Panc1 (cell line): ENCODE measurements at places on chromosomes 2 and 18. TPM values are rescaled to one million over a fixed set of nuclear protein-coding genes. Genes with fewer than 3 reads are reported as not detected.

DNA sequence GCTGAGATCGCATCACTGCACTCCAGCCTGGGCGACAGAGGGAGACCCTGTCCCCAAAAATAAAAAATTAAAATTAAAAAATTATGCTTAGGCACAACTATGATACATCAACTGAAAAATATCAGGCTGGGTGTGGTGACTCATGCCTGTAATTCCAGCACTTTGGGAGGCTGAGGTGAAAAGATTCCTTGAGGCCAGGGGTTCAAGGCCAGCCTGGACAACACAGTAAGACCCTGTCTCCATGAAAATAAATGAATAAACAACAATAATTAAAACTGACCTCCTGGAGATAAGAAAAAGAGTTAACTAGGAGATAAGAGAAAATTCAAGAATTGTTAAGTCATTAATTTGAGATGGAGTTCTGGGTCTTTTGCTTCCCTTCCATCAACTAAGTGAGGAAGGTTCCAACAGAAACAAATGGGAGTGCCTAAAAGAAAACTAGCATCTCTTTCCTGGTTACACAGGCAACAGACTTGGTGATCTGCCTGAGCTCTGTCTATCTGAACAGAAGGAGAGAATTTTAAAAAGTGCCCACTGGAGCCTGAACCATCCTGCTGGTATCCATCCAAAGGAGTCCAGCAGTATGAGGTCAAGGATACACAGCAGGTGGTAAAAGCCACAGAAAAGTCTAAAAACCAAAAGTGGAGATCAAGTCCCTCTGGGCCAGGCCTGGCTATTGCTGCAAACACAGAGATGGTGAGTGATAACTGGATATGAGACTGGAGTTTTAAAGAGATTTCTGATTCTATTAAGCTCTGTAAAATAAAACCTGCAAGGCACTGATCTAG is 8.8 kb downstream of the PPM1G start:
- H3K27ac ChIP-seq: no peak overlapping the region
- H3K4me1 ChIP-seq: no peaks in the 10 kb centered on the region
- H3K4me3 ChIP-seq: no peak overlapping the region
- no peak for DNase-seq
- no peaks in the 10 kb centered on the region for H3K27me3 ChIP-seq
- H3K36me3 ChIP-seq: no peaks in the 10 kb centered on the region

The HOXD13 gene
- total RNA-seq: not detected

The TCF23 gene
- 0.03 TPM for total RNA-seq

The SPP2 gene
- total RNA-seq: not detected

DNA sequence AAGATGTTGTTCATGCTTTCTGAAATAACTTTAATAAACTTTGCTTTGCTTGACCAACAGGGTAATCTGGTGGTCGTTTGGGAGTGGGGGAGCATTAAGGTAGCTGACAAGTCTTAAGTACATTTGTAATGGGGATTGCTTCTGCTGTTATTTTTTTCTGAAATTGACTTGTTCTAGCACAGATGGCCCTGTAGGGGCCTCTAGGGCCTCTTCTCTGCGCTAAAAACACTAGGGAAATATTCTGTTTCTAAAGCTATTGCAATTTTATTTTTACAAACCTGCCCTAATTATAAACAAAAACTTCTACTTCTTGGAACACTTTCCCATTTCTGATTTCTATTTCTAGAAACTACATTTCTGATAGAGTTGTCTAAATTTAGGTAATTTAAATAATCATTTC is 191.3 kb upstream of the KCNJ3 start:
- no peak overlapping the region for H3K27ac ChIP-seq
- no peak for DNase-seq
- H3K36me3 ChIP-seq: no peaks in the 10 kb centered on the region

GRCh38 chr2:64620661-64621060 is 33.1 kb downstream of the SERTAD2 start:
- H3K4me1 ChIP-seq: no peaks in the 10 kb centered on the region; the same call in 1 of the 2 replicates
- H3K36me3 ChIP-seq: no peaks in the 10 kb centered on the region
- DNase-seq: no peak
- no peak overlapping the region for H3K27ac ChIP-seq

DNA sequence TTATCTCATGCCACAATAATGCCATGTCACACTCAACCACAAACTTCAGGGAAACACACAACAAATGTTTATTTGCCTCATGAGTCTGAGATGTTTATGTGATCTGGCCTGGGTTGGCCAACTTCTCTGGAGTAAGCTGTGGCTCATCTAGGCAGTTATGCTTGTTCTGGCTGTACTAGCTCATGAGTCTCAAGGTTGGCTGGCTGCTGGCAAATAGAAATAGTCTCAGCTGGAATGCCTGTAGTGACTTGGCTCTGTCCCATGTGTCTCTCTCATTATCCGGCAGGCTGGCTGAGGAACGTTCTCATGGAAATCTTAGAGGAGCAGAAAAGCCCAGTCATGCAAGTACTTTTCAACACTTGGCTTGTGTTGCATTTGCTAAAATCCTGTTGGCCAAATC is 234.9 kb upstream of the CDH2 start:
- no peaks in the 10 kb centered on the region for H3K27me3 ChIP-seq
- H3K27ac ChIP-seq: no peak overlapping the region
- H3K4me3 ChIP-seq: no peak overlapping the region
- no peaks in the 10 kb centered on the region for H3K4me1 ChIP-seq

DNA sequence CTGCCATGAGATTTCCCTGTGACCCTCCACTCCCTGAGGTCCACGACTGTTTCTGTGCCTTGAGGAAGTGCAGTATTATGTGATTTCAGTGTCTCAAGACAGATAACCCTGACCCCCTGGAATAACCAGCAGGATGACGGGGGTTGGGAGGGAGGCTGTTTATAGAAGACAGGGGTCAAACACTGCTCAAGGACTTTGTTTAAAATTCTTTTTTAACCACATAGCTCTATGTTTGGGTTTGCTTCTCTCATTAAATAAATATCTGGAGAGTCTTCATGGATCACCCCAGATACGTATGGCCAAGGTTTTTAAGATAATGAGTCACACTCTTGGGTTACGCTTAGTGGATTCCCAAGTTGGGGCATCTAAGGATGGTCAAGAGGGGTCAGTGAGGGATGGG is 523.8 kb upstream of the TNP1 start:
- H3K36me3 ChIP-seq: no peaks in the 10 kb centered on the region
- DNase-seq: no peak
- no peak overlapping the region for H3K27ac ChIP-seq

- H3K36me3 ChIP-seq: no peaks in the 10 kb centered on the region
- no peaks in the 10 kb centered on the region for H3K4me1 ChIP-seq
- H3K4me3 ChIP-seq: no peak overlapping the region
These were observed 310.3 kb downstream of the NOL4 start for GRCh38 chr18:33914399-33914798.

GRCh38 chr18:3886575-3887322 is 436.8 kb downstream of the TGIF1 start:
- no peak overlapping the region for H3K27ac ChIP-seq
- DNase-seq: no peak
- no peaks in the 10 kb centered on the region for H3K27me3 ChIP-seq
- H3K36me3 ChIP-seq: no peaks in the 10 kb centered on the region
- no peaks in the 10 kb centered on the region for H3K4me1 ChIP-seq

The ATP8B1 gene
- 12.5 TPM for total RNA-seq

The WNT10A gene
- 9.2 TPM for total RNA-seq

GRCh38 chr2:200243441-200243840 is 63.1 kb upstream of the SPATS2L start:
- no peak overlapping the region for H3K27ac ChIP-seq
- H3K36me3 ChIP-seq: no peaks in the 10 kb centered on the region
- no peaks in the 10 kb centered on the region for H3K27me3 ChIP-seq
- H3K4me1 ChIP-seq: no peaks in the 10 kb centered on the region

The CXCR1 gene
- not detected for total RNA-seq

DNA sequence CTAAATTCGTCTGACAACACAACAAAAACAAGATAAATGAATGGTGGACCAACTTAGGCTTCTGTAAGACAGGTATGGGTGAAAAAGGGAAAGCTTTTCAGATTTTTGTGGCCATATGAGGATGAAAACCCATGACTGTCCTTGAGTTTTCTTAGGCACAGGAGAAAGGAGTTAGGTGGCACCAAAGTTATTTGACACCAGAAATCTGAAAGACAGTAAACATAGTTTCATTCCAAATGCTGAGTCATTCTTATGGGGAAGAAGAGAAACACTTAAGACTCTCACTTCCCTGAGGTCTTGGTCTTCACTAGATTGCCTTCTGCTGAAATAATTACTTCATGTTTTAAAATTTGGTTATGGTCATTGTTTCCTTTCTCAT is 5.2 kb upstream of the GPD2 start:
- peaks cover 9% of the 10 kb centered on the region for H3K4me1 ChIP-seq
- no peak overlapping the region; the same call in 1 of the 2 replicates for H3K27ac ChIP-seq
- no peak for DNase-seq
- no peaks in the 10 kb centered on the region for H3K27me3 ChIP-seq
- H3K36me3 ChIP-seq: no peaks in the 10 kb centered on the region

GRCh38 chr2:69067026-69067630 is 54.1 kb downstream of the ANTXR1 start:
- peaks cover 3% of the 10 kb centered on the region; the same call in 1 of the 2 replicates for H3K4me1 ChIP-seq
- H3K36me3 ChIP-seq: peaks cover 6% of the 10 kb centered on the region
- no peak overlapping the region for H3K4me3 ChIP-seq
- no peak overlapping the region for H3K27ac ChIP-seq

DNA sequence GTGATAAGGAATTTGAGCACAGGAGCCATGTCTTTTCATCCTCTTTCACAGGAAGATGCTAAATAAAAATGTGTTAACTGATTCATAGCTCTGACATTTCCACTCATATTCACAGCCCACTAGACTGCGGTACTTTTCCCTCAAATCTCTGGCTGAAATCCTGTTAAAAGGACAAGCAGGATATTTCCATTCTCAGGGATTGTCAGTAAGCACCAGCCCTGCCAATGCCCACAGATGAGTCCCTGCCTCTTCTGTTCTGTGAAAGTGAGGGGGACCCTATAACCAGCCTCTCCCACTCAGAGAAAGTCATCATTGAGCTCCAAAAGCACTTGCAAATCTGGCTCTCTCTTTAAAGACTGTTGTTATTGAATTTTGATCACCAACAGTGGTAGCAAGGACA is 440.5 kb downstream of the SETBP1 start:
- H3K4me1 ChIP-seq: no peaks in the 10 kb centered on the region
- no peak overlapping the region for H3K27ac ChIP-seq
- H3K27me3 ChIP-seq: no peaks in the 10 kb centered on the region
- H3K4me3 ChIP-seq: no peak overlapping the region

DNA sequence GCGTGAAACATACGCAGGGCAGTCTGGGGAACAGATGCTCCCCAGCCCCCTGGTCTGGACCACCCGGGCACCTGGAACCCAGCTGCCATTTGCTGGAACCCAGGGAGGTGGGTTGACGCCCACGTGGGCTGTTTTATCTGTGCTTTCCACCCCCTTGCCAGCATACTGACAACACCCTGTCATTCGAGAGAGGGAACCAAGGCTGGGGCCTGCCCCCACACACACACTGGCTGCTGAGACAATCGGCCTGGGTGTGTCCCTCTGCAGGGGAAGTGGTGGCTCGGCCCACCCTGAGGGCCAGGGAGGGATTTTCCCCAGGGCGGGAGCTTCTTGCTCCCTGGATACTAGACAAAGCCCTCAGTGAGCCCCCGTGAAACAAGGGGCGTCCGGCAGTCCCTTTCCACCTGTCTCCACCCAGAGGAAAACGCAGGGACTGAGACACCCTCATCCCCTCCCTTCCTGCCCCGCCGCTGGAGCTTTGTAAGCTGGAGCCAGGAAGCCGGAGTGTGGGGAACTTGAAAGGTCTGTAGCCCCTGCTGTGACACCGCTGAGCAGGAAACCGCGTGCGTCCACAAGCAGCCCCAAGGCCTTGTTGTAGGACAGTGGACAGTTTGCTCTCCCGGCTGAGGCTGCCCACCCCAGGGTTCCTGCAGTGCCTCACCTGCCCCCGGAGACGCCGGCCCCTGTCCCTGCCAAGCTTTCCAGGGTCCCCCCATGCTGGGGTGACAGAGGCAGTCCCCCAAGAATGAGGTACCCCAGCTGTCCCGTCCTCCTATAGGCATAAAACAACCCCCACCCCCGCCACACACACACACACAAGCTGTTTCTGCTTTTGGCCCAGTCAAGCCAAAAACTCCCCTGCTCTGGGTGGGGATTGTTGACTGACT is 14.1 kb upstream of the KLF11 start:
- H3K27me3 ChIP-seq: no peaks in the 10 kb centered on the region
- H3K27ac ChIP-seq: no peak overlapping the region
- H3K4me1 ChIP-seq: peaks cover 4% of the 10 kb centered on the region; the same call in 1 of the 2 replicates
- H3K36me3 ChIP-seq: no peaks in the 10 kb centered on the region
- no peak overlapping the region for H3K4me3 ChIP-seq

The TUBB8B gene
- total RNA-seq: not detected

- H3K27me3 ChIP-seq: no peaks in the 10 kb centered on the region
- no peak overlapping the region for H3K4me3 ChIP-seq
- H3K27ac ChIP-seq: no peak overlapping the region
- H3K36me3 ChIP-seq: no peaks in the 10 kb centered on the region
These were observed 160.9 kb downstream of the MYO5B start for GRCh38 chr18:50034029-50034428.

DNA sequence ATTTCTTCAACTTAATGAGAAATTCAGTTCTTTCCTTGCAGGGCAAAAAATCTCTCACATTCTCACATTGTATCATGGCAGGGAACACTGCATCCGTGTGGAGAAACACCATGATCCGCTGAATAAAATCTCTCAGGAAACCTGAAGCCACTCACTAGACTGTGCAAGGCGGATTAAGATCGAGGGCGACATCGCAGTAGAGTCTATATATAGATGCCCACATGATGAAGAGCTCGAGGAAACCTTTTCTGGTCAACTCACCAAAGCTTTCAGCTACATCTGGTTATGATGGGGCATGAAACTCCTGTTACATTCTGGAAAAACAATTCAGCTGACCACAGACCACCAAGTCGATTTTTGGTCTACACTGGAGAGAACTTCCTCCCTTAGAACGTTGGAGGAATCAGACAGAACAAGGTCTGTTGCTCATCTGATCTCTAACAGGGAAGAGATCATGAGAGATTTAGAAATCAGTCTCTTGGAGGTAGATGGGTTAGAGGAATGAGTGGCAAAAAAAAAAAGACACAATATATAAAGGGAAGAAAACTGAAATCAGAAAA is 162.9 kb upstream of the ZNF516 start:
- no peak overlapping the region for H3K4me3 ChIP-seq
- no peak for DNase-seq
- H3K36me3 ChIP-seq: no peaks in the 10 kb centered on the region
- H3K27ac ChIP-seq: no peak overlapping the region
- no peaks in the 10 kb centered on the region for H3K4me1 ChIP-seq

The TUBA4B gene
- total RNA-seq: not detected

DNA sequence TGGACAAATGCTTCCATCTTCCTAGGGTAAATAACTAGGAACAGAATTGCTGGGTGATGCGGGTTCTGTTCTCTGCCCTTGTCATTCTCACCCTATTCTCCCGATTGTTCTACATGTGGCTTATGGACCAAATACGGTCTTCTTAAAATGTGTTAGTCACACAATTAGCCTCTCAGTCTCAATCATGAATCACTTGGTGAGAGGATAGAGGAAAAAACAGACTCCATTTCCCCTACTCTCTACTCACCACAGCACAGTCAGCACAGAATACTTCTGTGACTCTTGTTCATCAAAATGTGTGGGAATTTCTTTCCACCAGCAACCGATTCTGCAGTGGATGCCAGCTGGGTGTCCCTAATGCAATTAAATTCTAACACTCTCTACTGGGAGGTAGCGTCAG is 125.2 kb downstream of the SH3BP4 start:
- no peak overlapping the region for H3K4me3 ChIP-seq
- H3K27ac ChIP-seq: no peak overlapping the region
- no peaks in the 10 kb centered on the region for H3K27me3 ChIP-seq
- no peak for DNase-seq
- no peaks in the 10 kb centered on the region for H3K4me1 ChIP-seq

The CCDC74B gene
- total RNA-seq: 9.8 TPM

The KIF3C gene
- 55.7 TPM for total RNA-seq

The ZNF892 gene
- total RNA-seq: 8.1 TPM
